ENCODE measurements at places on chromosomes 1 and 21.

- DNase-seq: no peak
These were observed 41.9 kb downstream of the RCSD1 start for GRCh38 chr1:167671727-167672511.

DNA sequence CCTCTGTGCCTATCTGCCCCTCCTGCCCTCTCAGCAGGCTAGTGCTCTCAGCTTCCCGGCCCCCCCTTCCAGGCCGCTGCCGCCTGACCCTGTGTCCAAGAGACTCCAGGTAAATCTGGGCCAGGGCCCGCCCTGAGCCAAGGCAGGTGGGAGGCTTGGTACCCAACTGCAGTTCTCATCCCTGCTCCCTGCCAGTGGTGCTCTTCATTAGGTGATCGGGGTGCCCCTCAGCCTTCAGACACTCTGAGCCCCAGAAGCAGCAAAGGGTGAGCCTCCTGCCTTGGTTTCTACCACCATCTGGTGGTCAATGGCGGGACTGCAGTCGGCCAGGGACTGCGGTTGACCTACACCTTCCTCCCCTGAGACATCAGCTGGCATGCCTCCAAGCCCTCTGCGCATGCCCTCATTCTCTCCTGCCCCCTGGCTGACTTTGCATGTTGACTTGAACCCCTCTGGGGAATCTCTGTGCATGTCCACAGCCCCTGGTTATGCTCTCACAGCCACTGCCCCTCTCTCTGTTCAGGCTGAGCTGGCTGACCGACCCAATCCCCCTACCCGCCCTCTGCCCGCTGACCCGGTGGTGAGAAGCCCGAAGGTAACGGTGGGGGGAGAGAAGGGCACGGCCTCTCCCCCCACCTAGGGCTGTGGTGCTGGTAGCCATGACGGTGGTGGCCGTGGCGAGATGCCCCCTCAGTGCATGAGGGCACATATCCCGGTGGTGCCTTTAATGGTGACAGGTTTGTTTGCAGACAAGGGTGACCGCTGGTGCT, 2.0 kb upstream of the EFNA4 start:
- DNase-seq: peak; percentile 96

DNA sequence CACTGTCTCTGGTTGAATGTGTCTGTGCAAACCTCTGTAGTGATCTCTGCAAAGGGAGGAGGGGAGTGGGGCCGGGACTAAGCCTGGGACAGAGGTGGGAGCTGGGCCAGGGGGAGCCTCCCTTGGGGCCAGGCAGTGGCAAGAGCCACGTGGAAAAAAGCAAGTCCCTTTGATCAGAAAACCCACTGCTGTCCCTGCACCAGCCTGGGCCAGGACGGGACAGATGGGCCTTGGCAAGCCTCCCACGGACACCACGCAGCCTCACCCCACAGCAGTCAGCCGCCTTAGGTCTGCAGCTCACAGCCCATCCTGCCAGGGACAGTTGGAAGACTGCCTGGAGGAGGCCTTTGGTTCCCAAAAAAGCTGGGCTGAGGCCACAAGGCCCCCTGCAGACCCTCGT, 11.7 kb upstream of the TRAPPC10 start:
- DNase-seq: no peak

DNA sequence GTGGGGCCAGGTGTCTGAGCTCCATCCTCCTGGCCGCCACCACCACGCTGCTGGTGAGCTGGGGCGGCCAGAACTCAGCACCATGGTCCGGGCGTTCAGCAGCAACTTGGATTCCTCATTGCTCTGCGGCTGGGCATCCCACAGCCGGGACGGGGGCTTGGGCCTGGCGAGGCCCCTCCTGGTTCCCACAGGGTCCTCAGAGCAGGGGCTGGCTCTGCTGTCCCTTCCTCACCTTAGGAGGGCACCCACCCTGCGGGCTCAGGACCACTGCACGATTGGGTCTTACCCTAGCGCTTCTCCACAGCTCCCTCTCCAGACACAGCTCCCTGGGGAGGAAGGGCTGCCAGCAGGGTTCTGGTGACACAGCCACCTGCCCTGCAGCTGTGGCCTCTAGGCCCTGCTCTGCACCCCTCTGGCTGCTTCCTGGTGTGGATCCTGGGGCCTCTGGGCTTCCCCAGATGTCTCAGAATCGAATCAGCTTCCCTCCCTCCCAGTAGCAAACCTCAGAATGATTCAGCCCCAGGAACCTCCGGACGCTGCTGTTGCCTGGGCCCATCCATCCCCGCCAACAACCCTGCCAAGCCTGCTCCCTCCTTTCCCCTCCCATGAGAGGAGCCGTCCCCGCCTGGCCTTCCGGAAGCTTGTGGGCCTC, 25.0 kb downstream of the CRYAA start:
- DNase-seq: no peak

DNA sequence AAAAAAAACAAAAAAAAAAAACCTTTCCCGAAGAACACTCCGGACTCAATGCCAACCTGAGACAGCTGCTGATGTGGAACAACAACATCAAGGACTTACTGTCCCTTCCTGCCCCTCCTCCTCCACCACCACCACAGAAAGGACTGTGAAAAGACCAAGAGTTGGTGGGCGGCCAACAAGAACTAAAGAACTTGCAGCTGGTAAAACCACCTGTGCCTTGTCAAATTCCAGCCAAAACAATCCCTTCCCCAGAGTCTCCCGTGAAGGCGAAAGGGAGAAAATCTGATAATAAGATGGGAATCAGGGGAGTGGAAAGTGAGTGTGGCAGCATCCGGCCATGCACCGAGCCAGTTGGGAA, 88.9 kb downstream of the PROX1 start:
- no peak for DNase-seq

- no peak for DNase-seq
These were observed 15.2 kb upstream of the NBPF1 start for GRCh38 chr1:16628361-16629111.

DNA sequence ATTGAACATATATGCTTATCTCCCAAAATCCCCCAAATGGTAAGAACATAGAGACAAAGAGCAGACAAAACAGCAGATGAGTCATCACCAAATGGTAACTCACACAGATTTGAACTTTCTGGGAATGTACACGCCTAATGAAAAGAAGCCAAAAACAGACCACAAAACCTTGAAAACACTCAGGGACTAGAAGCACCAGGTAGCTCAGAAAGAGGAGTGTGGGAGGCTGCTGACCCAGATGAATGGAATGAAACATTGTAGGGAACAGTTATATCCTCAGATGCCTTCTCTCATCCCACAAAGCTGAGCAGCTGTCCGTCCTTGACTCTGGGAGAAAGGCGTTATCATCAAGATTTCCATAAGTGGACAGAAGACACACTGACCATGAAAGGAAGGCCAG, 307.0 kb upstream of the USP25 start:
- no peak for DNase-seq

DNA sequence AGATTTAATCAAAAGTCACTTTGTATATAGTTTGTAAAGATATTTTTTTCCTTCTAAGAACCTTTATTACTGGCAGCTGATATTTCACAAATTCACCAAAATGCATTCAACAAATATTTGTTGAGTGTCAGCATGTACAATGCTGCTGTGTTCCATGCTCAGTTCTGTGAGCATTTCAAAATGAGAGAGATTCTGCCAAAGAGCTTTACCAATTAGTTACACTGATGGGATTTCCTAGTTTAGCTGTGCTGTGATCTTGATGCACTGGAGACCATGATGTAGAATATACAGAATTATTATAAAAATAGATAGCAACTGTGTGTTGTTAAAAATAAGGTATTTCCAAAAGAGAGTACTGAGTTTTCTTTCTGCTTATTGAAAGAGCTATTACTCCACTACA, 225.6 kb downstream of the BRINP3 start:
- DNase-seq: no peak

- no peak for DNase-seq
These were observed 39.0 kb upstream of the LMX1A start for GRCh38 chr1:165395478-165395877.

- peak; percentile 30 for DNase-seq
These were observed 12.1 kb upstream of the TSPEAR start for GRCh38 chr21:44723177-44724131.

GRCh38 chr1:180500689-180501088, 1.7 kb downstream of the ACBD6 start:
- no peak for DNase-seq

- DNase-seq: no peak
These were observed 198.1 kb downstream of the ZZZ3 start for GRCh38 chr1:77484334-77484733.

GRCh38 chr1:88737338-88737927, 53.4 kb downstream of the PKN2 start:
- no peak for DNase-seq

DNA sequence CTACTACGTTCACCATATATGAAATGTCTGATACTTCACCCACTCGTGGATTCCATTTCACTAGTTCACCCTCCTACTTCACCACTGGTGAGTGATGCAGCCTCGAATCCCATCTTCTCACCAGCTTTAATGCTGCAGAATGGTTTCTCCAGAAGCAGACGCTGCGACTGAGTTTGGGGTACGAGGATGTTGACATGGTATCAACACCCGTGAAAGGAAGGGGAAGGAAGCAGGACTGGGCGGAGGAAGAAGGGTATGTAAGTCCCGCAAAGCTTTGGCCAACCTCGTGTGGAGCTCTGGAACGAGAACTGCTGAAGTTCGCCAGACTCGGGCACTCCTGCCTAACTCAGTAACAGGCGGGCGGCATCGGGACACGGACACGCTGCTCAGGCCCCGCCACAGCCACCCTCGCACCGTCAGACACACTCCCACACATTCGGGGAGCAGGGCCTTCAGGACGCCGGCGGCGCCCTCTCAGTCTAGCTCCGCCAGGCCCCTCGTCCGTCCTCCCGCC, 833 bp upstream of the DIP2A start:
- peak; percentile 59 for DNase-seq

DNA sequence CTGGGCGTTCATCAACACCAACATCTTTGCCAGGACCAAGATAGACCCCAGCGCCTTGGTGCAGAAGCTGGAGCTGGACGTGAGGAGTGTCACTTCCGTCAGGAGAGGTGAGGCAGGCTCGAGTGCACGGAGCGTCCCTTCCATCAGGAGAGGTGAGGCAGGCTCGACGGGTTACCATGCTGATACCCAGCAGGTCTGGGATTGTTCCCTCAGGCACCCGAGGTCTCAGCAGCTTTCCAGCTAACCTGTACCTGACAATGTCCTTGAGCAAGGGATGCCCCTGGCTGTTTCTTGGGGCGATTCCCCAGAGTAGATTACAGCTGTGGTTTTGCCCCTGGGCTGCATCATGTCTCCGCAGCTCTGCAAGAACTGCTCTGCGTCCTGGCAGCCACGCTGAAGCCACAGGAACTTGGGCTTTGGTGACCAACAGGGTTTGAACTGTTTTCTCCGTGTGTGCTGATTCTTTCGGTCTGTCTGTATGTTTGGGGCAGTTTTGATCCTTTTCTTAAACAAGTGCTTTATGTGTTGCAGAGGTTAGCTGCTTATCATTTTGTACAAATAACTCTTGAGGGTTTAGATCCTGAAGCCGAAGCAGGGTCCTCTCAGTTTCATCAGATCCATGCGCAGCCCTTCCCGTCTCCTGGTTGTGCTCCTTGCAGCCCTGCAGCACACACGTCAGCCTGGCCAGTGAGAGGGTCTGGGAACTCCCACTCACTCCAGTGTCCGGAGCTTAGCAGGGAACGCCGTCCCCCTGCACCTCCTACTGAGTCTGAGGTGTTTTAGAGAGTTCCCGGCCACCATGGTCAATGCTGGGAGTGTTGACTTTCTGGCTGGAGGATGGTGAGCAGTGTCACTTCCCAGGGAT, 4.1 kb downstream of the SLX9 start:
- DNase-seq: no peak

DNA sequence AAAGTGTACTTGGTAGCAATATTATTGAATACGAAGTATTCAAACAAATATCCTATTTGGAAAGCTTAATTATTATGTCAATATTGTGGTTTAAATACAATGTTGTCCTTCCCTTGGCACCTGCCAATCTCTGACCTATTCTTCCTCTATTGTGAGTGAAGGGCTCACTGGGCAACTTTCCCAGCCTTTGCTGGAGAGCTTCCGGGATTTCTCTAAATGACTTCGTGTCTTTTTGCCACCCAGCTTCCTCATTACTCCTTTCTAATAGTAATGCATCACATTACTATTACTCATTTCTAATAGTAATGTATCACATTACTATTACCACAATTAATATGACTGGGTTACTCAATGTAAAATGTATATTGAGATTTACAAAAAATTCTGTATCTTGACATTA, 880.6 kb downstream of the BRINP3 start:
- DNase-seq: no peak

DNA sequence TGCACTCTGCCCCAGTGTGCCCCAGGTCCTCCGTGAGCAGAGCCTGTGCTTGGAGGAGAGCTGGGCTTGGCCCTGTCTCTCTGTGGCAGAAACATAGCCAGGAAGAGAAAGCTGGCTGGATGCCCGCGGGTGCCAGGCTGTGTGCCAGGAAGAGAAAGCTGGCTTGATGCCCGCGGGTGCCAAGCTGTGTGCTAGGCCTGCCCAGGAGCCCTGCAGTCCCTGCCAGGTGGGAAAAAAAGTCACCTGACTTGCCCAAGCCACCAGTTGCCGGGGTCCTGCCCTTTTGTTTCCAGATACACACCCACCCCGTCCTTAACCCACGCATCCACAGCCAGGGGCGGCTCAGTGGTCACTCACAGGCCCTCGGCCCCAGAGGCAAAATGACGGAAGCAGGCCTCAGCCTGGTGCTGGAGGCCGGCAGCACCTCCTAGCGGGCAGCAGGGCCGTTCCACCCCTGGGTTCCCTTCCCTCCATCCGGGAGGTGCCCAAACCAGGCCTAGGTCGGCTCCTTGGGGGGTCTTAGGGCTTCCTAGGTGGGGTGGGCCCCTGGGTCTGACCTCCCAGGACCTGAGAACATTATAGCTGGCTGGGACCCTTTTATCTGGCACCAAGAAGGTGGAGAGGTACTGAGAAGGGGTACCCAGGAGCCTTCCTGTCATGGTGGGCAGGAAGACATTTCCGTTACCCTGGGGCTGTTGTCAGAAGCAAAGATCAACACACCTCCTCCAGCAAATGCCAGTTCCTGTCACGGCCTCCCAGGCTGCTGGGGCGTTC, 9.1 kb downstream of the ITGB2 start:
- peak; percentile 69 for DNase-seq

DNA sequence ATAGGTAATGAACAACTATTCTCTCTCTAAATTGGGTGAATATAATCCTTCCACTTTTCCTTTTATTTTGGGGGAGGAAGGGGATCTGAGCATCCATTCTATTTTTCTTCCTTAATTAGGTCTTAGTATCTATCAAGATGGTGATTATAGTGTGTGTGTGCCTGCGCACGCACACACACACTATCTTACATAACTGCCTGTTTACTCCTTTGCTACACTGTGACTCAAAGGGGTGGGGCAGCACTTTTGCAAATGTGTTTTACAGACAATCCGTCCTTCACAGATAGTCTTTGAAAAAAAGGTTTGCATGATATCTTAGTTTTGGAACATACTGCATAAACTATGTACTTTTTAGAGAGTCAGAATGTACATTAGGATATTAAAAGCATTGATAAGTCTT, 191.5 kb downstream of the SDCCAG8 start:
- DNase-seq: no peak
